ENCODE measurements at places on chromosomes 7 and 10.

DNA sequence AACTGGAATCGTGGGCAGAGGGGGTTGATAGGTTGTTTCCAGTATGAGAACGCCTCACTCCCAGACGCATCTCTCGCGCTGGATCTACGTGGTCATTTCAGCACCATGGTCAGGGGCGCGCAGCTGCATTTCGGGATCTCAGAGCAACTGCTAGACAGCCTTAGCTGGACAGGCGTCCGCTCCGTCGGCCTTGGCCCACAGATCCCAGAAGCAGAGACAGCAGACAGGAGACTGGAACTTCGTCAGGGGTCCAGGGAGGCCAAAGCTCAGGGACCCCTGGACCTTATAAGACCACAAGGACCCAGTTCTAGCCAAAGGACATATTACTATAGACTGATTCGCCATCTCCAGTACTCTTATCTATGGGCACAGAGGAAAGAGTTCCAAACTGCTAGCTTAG, 5.3 kb downstream of the NEUROG3 start:
- peaks cover 13% of the 10 kb centered on the region for H3K4me1 ChIP-seq
- H3K27me3 ChIP-seq, result peaks cover 59% of the 10 kb centered on the region
- peak; percentile 21 for DNase-seq
- no peak overlapping the region for H3K27ac ChIP-seq
- H3K4me3 ChIP-seq, result no peak overlapping the region
- no peaks in the 10 kb centered on the region for H3K36me3 ChIP-seq

GRCh38 chr10:54259104-54259503, 541.9 kb downstream of the PCDH15 start:
- H3K4me3 ChIP-seq, result no peak overlapping the region
- no peak overlapping the region for H3K27ac ChIP-seq
- no peak for DNase-seq
- H3K4me1 ChIP-seq, result no peaks in the 10 kb centered on the region
- no peaks in the 10 kb centered on the region for H3K36me3 ChIP-seq
- no peaks in the 10 kb centered on the region for H3K27me3 ChIP-seq

GRCh38 chr10:132993271-132994184, 51.2 kb upstream of the CFAP46 start:
- no peak for DNase-seq
- no peaks in the 10 kb centered on the region for H3K36me3 ChIP-seq
- no peaks in the 10 kb centered on the region for H3K27me3 ChIP-seq
- no peaks in the 10 kb centered on the region for H3K4me1 ChIP-seq
- no peak overlapping the region for H3K27ac ChIP-seq

- H3K27ac ChIP-seq, result no peak overlapping the region
- DNase-seq, result no peak
- no peaks in the 10 kb centered on the region for H3K4me1 ChIP-seq
- H3K4me3 ChIP-seq, result no peak overlapping the region
- no peaks in the 10 kb centered on the region for H3K36me3 ChIP-seq
Measured at GRCh38 chr10:77325233-77325537, 312.4 kb downstream of the KCNMA1 start.

DNA sequence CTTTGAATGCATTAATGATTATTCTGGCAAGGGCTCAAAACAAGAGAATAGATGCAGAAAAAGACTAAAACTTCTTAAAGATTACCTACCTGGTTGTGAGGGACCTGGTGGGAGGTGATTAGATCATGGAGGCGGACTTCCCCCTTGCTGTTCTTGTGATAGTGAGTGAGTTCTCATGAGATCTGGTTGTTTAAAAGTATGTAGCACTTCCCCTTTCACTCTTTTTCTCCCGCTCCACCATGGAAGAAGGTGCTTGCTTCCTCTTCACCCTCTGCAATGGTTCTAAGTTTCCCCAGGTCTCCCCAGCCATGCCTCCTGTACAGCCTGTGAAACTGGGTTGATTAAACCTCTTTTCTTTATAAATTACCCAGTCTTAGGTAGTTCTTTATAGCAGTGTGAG, 226.6 kb downstream of the ARHGAP12 start:
- H3K4me1 ChIP-seq, result peaks cover 15% of the 10 kb centered on the region
- no peak overlapping the region for H3K4me3 ChIP-seq
- no peaks in the 10 kb centered on the region for H3K27me3 ChIP-seq

DNA sequence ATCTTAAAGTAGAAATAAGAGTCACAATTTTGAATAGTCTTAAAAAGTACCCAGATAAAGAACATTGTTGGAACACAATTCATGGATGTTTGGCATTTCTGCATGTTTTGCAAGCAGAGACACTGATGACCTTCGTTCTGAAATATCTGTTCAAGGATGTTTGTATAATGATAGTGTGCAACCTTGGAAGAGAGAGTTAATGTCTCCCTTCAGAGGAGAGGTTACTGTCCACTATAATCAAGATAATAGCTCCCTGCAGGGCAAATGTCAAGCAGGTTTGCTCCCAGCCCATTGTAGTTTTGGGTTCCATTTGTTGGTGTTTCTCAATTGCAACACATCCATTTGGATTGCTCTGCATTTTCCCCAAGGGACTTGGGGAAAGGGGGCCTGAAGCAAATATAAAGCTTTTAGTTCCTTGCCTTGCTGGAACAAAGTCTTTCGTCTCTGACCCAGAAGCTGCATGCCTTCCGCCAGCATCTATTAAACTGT, 45.2 kb downstream of the COL1A2 start:
- no peaks in the 10 kb centered on the region for H3K36me3 ChIP-seq
- no peak overlapping the region for H3K4me3 ChIP-seq
- DNase-seq, result no peak
- H3K27me3 ChIP-seq, result peaks cover 6% of the 10 kb centered on the region

- H3K4me3 ChIP-seq, result no peak overlapping the region
- H3K36me3 ChIP-seq, result no peaks in the 10 kb centered on the region
- no peak overlapping the region for H3K27ac ChIP-seq
- DNase-seq, result no peak
Measured at GRCh38 chr7:92750447-92750839, 85.9 kb downstream of the CDK6 start.

GRCh38 chr10:27701938-27702537, 43.6 kb downstream of the MKX start:
- no peaks in the 10 kb centered on the region for H3K4me1 ChIP-seq
- no peak overlapping the region for H3K27ac ChIP-seq
- DNase-seq, result no peak
- H3K36me3 ChIP-seq, result no peaks in the 10 kb centered on the region
- no peak overlapping the region for H3K4me3 ChIP-seq

- H3K4me3 ChIP-seq, result no peak overlapping the region
- no peaks in the 10 kb centered on the region for H3K4me1 ChIP-seq
- H3K36me3 ChIP-seq, result peaks cover 39% of the 10 kb centered on the region
- no peak for DNase-seq
- no peak overlapping the region for H3K27ac ChIP-seq
- no peaks in the 10 kb centered on the region for H3K27me3 ChIP-seq
Measured at GRCh38 chr7:149546331-149546730, 48.7 kb upstream of the ZNF746 start.

DNA sequence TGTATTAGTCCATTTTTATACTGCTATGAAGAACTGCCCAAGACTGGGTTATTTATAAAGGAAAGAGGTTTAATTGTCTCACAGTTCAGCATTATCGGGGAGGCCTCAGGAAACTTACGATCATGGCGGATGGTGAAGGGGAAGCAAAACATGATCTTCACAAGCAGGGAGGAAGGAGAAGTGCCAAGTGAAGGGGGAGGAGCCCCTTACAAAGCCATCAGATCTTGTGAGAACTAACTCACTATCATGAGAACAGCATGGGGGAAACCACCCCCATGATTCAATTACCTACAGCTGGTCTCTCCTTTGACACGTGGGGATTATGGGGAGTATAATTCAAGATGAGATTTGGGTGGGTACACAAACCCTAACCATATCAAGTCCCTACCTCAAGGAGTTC, 85.4 kb downstream of the JAZF1 start:
- DNase-seq, result no peak
- peaks cover 3% of the 10 kb centered on the region for H3K36me3 ChIP-seq
- H3K4me1 ChIP-seq, result peaks cover 3% of the 10 kb centered on the region

DNA sequence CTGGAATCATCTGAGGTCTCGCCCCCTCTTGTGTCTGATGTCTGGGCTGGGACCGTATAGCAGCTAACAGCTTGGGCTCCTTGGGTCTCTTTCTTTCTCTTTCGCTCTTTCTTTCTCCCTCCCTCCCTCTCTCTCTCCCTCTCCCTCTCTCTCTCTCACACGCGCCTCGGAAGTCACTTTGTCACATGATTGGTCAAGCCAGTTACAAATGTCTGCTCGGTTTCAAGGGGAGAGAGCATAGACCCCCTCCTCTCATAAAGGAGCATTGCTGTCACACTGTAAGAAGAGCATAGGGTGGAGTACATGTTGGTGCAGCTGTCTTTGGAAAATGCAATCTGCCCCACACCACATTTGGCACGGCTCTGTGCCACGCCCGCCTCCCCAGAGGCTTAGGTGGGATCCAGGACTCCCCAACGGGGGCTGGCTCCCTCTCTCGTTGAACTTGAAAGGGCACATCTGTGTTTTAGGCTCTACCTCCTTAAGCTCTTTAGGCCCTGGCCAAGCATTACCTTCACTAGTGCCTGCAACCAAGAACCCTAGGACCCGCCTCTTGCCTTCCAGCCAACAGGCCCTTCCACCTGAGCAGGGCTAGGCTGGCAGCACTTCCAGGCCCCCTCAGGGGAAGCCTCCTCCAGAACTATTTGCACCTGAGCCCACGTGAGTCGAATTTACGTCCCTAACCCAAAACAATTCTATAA, 61.9 kb upstream of the CACUL1 start:
- no peaks in the 10 kb centered on the region for H3K27me3 ChIP-seq
- H3K36me3 ChIP-seq, result no peaks in the 10 kb centered on the region
- H3K4me1 ChIP-seq, result no peaks in the 10 kb centered on the region
- no peak for DNase-seq
- H3K4me3 ChIP-seq, result no peak overlapping the region

DNA sequence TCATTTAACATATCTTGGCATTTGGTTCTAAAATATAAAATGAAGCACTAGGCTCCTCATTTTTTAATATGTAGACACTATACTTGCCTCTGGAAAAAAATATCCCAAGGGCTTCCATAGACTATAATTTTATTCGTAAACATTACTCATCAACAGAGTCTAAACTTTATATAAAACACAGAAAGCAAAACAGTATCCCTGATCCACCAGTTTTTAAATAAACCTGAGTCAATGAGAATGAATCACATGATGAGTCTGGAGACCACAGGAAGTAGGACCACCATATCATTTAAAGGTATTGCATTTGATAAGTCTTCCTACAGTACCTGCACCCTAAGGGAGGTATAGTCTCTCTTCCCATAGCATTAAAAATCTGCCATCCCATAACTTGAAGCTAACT, 228.0 kb downstream of the DGKI start:
- no peak overlapping the region for H3K27ac ChIP-seq
- no peak overlapping the region for H3K4me3 ChIP-seq
- no peaks in the 10 kb centered on the region for H3K36me3 ChIP-seq

GRCh38 chr7:71538210-71538609, 406.3 kb downstream of the GALNT17 start:
- no peak for DNase-seq
- no peak overlapping the region for H3K27ac ChIP-seq
- no peaks in the 10 kb centered on the region for H3K27me3 ChIP-seq

DNA sequence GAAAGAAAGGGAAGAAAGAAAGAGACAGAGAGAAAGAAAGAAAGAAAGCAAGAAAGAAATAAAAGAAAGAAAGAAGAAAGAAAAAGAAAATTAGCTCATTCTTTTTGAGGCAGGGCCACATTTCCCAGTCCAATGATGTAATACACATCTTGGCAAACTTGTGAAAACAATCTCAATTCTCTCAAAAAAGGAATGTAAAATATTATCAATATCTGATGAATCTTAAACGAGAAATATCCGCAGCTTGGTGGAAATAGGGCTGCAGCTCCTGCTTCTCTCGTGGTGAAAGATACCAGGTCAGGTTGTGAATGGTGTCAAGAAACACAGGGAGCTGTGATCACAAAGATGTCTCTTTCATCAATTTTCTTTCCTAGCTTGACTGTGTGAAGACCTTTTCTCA, 739.6 kb upstream of the NRP1 start:
- no peaks in the 10 kb centered on the region for H3K27me3 ChIP-seq
- no peaks in the 10 kb centered on the region for H3K36me3 ChIP-seq
- H3K4me1 ChIP-seq, result no peaks in the 10 kb centered on the region
- H3K27ac ChIP-seq, result no peak overlapping the region
- DNase-seq, result no peak

- H3K4me3 ChIP-seq, result no peak overlapping the region
- H3K27ac ChIP-seq, result no peak overlapping the region
- H3K36me3 ChIP-seq, result no peaks in the 10 kb centered on the region
Measured at GRCh38 chr10:67306588-67307205, 380.9 kb downstream of the LRRTM3 start.

DNA sequence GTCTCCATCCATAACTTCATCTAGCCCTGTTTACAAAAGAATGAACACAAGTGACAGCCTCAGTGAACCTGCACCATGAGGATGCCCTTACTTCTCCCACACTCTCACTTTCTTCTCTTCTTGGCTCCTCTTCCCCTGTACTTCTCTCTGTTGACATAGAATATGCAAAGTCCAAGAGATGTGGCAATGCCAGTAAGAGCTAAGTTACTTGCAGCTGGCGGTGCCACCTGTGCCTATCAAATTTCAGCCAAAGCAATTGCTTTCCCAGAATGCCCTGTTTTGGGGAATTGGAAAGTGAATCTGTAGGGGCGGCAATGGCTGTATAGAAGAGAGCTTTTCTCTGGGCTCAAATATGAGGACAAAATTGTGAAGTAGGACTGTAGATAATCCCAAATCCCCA, 557.8 kb downstream of the AUTS2 start:
- no peak overlapping the region for H3K4me3 ChIP-seq
- H3K36me3 ChIP-seq, result no peaks in the 10 kb centered on the region
- no peak for DNase-seq
- H3K27me3 ChIP-seq, result no peaks in the 10 kb centered on the region
- H3K27ac ChIP-seq, result no peak overlapping the region

DNA sequence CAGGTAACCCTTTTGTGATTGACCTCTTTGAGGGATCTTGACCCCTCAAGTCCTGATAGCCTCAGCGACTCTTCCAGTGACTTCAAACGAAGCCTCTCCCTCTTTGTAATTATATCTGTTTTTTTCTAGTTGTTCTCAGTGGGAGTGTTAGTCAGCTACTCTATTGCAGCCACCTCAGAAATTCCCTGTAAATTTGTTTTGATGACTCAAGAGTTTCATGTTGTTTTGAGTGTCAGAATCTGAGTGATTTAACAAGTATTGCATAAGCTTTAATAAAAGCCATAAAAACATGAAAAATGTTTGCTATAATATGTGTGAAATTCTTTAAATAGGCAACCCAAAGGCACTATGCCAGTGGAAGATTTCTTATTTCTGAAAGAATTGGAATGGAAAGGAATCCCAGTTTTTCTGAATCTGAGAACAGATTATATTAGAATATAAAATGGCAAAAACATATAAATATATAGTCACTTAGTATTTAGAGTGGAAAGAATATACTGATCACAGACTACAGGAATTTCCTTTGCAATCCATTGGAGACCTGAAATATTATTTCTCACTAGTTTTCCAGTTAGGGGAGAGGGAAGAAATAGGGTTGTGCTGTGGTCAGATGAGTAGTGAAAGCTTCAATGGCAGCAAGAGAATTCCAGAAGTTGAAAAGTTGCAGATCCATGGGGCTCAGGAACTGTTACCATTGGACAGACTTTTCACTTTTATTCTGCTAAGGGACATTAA, 94.4 kb upstream of the SEMA3C start:
- DNase-seq, result no peak
- H3K4me1 ChIP-seq, result no peaks in the 10 kb centered on the region
- no peaks in the 10 kb centered on the region for H3K27me3 ChIP-seq
- H3K27ac ChIP-seq, result no peak overlapping the region

Measured in natural killer cell (primary cell).